ENCODE measurements at places on chromosomes 6 and 20. TPM values are rescaled to one million over a fixed set of nuclear protein-coding genes. Genes with fewer than 3 reads are reported as not detected.

SIM1 gene
- 1.7 TPM for total RNA-seq

FRK gene
- 0.16 TPM for total RNA-seq

EPB41L2 gene
- 33.3 TPM for total RNA-seq

GRCh38 chr6:48869595-48869994, 593.5 kb downstream of the MMUT start:
- DNase-seq, result no peak

DNA sequence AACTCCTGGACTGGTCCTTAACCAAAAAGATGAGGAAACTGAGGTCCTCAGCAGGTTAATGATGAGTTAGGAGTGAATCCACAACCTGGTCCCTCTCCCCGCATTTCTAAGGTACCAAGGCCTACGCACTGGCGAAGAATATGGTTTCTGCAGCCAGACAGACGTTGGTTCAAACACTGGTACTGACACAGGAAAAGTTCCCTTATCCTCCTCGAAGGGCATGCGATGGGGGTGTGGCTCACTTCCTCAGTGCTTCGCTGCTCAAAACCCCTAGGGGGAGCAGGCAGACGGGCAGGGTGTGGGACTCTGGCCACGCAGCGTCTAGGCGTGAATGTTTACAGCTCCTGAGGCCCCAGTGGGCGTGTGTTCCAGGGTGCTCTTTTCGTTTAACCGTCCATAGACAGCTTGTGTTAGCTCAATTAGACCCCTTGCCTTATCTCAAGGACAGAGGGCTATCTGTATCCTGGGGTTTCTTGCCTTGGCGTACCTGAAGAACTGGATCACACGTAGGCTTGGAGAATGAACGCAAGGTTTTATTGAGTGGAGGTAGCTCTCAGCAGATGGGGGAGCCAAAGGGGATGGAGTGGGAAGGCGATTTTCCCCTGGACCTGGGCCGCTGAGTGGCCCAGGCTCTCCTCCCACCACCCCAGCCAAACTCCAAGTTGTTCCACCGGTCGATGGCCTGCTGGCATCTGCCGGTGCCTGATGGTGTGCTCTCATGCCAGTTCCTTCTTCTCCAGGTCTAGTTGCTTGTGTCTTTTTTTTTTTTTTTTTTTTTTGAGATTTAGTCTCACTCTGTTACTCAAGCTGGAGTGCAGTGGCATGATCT, 31.8 kb upstream of the PTPN1 start:
- peak; percentile 72 for DNase-seq

FNDC1 gene
- 0.05 TPM for total RNA-seq

- peak; percentile 70 for DNase-seq
Measured at GRCh38 chr20:40493071-40493470, 196.0 kb downstream of the MAFB start.

HLA-G gene
- total RNA-seq, result not detected

CHRNA4 gene
- total RNA-seq, result not detected

DNA sequence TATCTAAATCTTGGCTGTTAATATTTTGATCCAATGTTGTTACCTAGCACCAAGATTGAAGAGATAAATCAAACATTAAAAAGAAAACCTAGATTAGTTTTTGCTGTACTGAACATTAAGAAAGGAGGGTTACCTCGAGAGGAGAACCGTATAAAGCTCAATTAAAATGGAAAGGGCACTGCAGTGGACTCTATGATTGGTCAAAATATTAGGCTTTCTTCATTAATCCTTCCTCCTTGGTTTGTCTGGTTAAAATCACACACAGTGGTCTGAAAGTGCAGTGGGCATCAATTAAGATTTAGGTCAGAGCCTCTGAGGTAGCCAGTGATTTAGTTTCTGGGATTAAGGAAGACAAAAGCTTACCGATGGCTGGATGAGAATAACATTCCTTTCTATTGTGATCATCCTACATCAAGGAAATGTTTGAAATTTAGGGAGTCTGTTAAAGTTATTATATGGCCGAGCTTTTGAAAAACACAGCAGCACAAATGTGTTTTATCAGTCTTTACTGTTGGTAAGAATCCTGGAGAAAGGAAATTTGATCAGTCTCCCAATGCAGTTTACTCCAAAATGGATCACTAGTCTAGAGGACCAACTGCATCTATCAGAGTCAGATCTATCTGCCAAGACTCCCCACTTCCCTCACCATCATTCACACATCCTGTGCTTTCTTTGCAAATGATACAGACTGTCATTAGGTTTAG, 134.6 kb upstream of the NEDD9 start:
- no peak for DNase-seq

DNA sequence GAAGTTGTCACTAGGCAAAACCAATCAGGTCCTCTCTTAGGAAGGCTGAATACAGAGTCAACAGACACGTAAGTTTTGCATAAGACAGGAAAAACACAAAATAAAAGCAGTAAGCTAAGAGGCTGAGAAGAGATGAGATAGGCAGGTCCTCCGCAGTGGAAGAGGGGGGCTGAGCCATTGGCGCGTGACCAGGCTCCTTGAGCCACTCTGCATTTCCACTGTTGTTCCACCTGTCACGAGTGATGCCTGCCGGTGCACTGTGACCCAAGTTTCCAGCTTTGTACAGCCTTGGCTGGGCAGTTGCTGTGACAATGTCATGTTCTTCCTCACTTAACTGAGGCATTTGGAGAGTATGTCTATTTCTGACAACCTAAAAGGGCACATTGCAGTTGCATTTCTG, 58.6 kb downstream of the NUDT3 start:
- no peak for DNase-seq

DNA sequence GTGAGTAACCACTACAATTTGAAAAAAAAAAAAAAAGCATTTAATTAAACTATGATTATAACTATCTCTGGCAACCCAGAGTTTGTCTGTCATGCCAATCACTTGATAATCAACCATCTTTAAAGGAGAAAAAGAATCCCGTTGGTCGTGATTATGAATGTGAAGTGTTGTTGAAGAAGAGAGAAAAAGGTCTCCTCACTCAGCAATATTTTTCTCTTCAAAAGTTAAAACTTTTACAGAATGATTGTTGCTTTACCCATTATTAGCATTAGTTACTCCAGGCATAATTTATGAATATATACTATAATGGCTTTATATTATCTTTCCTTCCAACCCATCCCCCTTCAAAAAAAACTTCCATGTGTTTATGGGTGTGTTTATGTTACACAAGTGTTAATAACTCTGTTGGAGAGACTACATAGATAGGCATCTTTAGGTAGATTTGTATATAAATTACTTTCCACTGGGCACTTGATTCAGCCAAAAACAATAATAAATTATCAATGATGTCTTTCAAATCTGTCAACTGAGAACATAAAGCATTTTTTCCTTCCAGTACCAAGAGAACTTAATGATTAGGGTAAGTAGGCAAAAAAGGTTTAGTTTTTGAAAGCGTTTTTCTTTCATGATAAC, 5.1 kb downstream of the BMP5 start:
- DNase-seq, result no peak

GRCh38 chr6:35492974-35493284, 4.0 kb downstream of the TEAD3 start:
- DNase-seq, result no peak

GRCh38 chr20:10504994-10505730, 70.1 kb downstream of the SLX4IP start:
- no peak for DNase-seq

GRCh38 chr6:163620670-163621330, 206.3 kb downstream of the QKI start:
- peak; percentile 58 for DNase-seq

LKAAEAR1 gene
- total RNA-seq, result 5.0 TPM
